Caco-2 (cell line): ENCODE measurements at places on chromosomes 11 and 22. TPM values are rescaled to one million over a fixed set of nuclear protein-coding genes. Genes with fewer than 3 reads are reported as not detected.

The MUC6 gene
- not detected in 2 replicates for total RNA-seq

The MRGPRX3 gene
- not detected in 2 replicates for total RNA-seq

The KRTAP5-2 gene
- total RNA-seq, result not detected in 2 replicates

The KCNQ1 gene
- 0.72 and 1.0 TPM in 2 replicates for total RNA-seq

The GLYAT gene
- not detected in 2 replicates for total RNA-seq

The PATZ1 gene
- 36.6 and 40.9 TPM in 2 replicates for total RNA-seq

The POTEH gene
- total RNA-seq, result 0.16 TPM in 1 of 2 replicates, not detected in the other

The ARHGAP42 gene
- total RNA-seq, result 8.4 and 14.1 TPM in 2 replicates

The GGT1 gene
- 9.4 and 12.4 TPM in 2 replicates for total RNA-seq

The VEGFB gene
- 60.6 and 61.7 TPM in 2 replicates for total RNA-seq

The SLC29A2 gene
- total RNA-seq, result 30.3 and 32.0 TPM in 2 replicates

- DNase-seq, result no peak
Observed at GRCh38 chr11:17696741-17697140, 22.6 kb upstream of the MYOD1 start.

DNA sequence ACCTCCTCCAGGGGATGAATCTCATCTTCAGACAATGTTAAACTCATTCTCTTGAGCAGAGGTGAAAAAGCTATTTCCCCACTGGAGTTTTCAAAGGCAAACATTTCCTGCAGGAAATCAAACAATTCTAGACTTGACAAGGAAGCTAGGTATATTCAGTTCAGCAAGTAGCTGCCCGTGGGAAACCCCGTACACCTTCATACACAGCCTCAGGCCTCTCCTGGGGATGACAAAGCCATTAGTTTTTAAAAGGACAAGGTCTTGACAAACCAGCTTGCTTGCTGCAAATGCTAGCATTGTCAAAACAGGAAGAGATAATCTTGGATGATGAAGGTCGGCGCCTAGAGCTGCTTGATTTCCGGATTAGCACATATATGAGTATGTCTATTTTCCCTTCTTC, 1630.8 kb upstream of the TENM4 start:
- no peak for DNase-seq

DNA sequence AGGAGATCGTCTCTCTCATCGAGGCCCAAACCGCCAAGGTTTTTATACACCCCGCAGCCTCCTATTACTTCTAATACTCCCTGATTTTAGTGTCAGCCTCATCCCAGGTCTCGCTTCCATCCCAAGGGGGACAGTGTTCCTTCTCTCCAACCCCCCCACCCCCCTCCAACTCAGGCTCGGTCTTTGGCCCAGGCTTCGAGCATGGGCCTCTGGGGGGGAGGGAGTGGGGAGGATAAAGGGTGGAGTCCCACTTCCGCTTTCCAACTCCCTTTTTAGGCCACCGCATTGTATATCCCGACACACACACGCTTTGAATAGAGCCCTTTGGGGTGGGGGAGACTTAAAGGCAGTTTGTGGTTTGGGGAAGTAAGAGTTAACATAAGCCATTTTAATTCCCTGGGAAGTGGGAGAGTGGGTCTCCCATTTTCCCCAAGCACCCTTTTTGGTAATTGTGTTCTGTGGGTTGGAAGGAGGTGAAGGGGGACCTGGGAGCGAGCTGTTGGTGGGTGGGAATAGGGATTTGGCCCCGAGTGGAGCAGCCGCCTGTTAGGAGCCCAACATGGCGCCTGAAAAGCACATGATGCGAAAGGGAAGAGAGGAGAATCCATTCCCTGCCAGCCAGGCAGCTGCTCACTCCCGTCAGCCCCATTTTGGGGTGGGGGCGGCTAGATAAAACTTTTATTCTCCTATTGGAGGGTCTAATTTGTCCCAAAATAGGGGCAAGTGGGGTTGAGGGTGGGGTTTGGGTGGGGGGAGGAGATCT, 844 bp downstream of the PCF11 start:
- DNase-seq, result peak; percentile 68

GRCh38 chr11:8260202-8260966, 3.3 kb downstream of the LMO1 start:
- peak; percentile 9 for DNase-seq

DNA sequence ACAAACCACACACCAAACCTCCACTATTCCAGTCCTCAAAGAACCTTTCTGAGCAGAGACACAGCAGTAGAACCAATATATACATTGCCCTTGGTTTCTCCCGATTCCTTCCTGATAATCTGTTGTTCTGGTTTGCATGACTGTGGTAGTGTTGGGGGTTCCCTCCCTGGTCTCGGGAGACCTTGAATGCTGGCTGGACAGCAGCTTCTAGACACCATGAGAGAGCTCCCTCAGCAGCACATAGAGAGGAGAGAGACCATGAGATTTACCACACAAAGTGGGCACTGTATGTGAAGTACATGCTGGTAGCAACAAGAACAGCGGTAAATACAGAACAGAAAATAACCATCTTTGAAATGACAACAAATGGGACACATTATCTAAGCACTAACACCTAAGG, 2.6 kb downstream of the C11orf91 start:
- DNase-seq, result no peak

DNA sequence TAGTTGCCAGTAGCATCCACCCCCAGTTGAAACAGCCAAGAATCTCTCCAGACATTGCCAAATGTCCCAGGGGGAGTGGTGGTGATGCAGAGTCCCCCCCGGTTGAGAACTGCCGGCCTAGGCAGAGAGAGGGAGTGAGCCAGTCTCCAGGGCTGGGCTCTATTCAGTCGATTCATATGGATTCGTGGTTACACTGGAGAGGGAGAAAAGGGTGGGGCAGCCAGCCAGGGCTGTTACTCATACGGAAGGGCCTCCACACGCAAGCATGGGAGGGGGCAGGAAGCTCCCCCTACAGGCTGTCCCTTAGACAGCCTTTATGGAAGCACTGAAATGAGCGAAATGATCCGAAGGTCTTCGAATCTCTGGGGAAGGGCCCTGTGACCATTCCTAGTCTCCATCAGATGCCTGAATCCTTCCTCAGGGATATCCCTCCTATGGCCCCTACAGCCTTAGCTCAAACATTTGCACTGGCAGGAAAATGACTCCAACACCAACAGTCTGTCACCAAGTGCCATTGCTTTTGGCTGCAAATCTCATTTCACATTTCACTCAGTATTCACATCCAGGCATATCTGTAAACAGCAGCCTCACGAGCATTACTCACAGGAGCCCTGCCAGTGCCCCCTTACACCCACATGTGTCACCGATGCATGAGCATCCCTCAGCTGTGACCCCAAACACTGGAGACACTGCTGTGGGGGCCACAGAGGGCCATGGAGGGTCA, 18.4 kb upstream of the TLCD5 start:
- DNase-seq, result no peak

DNA sequence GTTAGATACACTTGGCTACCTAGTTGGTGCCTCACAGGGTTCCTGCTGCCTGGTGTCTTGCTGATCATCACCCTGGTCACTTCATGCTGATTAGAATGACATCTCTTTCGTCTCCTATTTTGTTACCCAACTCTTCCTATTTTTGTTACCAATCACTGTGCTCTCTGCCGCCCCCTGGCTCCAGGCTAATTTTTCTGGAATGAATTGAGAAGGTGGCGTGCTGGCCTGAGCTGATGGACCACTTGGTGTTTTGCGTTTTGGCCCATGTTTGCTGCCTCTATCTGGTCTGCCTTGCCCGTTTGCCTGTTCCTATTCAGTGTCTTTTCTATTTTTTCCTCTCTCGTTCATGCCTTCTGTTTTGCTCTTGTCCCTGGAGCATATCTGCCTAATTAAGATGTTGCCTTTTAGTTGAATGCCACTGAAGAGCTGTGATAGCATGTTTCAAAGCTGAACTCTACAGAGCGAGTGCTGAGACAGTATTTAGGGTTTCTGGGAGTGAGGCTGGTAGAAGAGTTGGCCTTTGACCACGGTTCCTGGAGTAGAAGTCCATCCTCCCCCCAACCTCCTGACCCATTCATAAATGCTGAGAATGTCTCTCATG, 5.9 kb upstream of the ATF4 start:
- no peak for DNase-seq

GRCh38 chr11:59158206-59159068, 13.5 kb upstream of the DTX4 start:
- peak; percentile 68 for DNase-seq

DNA sequence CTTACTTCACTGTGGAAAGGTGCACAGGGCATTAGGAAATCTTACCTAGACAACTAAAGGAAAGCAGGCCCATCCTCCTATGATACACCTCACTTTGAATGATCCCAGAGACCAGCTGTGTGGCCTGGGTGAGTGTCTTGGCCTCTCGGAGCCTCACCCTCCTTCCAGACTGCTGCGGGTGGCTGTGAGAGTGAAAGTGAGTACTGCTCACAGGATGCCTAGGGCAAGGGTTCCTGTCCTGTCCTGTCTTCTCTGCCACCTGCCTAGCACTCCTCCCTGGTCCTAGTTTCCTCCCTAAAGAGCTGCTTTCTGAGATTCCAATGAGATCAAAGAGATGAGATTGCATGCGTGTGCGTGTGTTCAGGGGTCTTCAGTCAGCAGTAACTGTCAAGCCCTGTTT, 19.5 kb upstream of the ADORA2A start:
- no peak for DNase-seq

GRCh38 chr11:14927146-14927545, 35.1 kb upstream of the CYP2R1 start:
- no peak for DNase-seq

- DNase-seq, result no peak
Observed at GRCh38 chr11:84922836-84923235, 704.3 kb downstream of the DLG2 start.

- peak; percentile 2 for DNase-seq
Observed at GRCh38 chr11:3796346-3796745, 1.0 kb downstream of the NUP98 start.

- no peak for DNase-seq
Observed at GRCh38 chr11:44351006-44351660, 41.2 kb upstream of the ALX4 start.

DNA sequence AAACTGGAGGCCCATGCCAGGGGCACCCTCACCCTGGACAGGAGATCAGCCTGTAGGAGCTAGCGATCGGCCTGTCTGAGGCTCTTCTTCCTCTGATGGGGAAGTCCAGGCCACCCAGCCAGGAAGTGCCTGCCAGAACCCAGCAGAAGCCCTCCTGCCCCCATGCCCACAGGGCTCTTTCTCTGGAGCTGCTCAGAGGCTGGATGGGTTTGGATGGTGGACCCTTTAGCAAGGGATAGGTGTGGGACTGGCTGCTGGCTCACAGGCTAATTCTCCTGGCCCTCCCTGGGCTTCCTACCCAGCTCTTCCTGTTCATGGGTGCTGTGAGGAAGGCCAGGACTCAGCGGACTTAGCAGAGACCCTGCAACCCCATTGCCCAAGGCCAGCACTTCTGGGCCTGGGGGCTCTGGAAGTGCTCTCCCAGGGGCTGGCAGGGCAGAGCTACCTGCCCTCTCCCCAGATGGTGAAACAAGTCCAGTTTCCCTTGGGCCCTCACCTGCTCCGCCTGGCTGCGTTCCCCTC, 7.6 kb downstream of the FXYD2 start:
- DNase-seq, result no peak

DNA sequence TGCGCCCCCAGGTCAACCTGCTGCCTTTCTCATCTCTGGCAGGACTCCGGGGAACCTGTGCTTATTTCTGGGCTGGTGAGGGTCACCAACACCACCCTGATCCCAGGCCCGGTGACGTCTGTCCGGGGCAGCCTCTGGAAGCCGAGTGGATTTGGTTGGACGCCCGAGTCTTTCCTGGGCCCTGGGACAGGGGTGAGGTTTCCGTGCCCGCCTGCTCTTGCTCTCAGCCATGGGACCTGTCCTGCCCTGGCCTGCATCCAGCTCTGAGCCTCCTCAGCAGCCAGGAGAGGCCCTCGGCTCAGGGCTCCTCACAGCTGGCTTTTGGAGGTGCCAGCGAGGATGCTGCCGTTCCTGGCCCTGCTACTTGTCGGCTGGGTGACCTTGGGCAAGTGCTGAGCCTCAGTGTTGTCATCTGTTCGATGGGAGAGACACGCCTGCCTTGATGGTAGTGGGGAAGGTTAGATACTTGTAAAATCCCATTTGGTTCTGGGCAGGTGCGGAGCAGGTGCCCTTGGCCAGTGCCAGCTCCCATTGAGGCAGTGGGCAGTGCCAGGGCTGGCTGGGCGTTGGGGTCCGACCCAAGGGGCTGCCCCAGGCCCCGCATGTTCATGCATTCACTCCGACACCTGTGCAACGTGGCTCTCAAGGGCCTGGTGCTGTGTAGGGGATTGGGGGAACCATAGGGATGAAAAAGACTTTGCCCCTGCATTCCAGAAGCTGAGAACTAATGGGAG, 58.9 kb upstream of the THY1 start:
- DNase-seq, result no peak

- no peak for DNase-seq
Observed at GRCh38 chr11:45344028-45344427, 57.9 kb upstream of the SYT13 start.

DNA sequence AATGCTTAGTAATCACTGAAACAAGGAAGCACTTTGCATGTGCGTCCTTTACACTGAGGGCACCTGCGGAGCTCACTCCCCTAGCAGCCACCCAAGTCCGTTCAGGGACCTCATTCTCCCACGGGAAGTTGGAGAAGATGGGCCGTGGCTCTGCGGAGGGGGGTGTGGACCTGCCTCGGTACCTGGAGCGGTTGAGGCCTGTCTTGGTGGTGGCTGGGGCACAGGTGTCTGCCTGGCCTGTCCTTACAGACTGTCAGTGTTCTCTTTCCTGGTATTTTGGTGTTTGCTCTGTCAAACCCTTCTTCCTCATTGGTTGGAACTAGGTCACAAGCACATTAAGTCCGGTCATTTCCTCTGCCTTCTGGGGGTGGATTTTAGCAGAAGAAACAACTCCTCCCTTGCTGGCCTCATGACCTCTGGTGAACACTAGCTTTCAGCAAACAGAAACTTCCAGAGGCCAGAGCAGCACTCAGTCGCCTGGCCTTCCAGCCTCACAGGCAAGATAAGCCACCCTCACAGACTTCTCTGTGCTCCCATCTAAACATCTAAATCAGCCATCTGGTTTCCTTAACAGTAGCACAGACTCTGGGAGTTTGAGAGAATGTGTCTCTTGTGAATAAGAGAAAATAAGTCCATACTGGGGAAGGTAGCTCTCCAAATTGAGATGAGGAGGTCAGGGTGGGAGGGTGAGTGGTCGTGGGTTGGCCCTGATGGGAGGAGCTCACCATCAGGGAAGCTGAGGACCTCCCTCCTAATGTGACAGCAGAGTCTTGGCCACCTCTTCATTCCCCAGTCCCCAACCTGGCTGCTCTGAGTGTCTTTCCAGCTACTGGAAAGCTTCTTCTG, 8.6 kb downstream of the SNAP29 start:
- DNase-seq, result peak; percentile 63

GRCh38 chr11:35151683-35152280, 12.8 kb downstream of the CD44 start:
- DNase-seq, result peak; percentile 81

DNA sequence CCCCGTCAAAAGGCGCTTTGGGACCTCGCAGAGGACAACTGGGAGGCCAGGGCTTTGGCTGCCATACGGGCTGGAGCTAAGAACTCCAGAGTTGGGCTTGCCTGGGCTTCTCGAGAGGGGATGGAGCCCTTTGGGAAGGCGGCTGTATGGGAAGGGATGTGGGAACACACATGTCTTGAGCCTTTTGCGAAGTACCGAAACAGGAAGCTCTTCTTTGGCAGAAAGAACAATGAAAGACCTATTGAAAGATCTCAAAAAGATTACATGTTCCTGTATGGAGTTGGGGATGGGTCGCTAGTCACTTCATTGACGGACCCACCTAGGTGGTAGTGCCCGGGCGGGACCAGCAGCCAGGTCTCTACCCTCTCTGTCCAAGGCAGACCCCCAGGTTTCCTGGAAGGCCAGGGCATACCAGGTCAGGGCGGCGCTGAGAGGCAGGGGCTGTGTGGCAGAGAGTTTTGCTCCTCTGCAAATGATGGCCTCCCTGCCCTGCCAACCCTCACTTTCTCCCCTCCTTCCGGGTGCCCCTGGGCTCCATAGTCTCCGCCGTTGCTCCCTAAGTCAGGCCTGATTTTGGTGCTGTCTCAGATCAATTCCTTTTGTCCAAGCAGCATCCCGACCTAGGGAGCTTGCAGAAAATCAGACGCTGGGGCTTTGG, 1.0 kb downstream of the ST14 start:
- DNase-seq, result no peak
